ENCODE measurements at places on chromosomes 5 and 9. TPM values are rescaled to one million over a fixed set of nuclear protein-coding genes. Genes with fewer than 3 reads are reported as not detected.

GGTA1 gene
- 0.13 TPM for total RNA-seq

- no peak for DNase-seq
- no peak overlapping the region for H3K27ac ChIP-seq
- no peaks in the 10 kb centered on the region for H3K27me3 ChIP-seq
- no peak overlapping the region for H3K4me3 ChIP-seq
- no peaks in the 10 kb centered on the region for H3K36me3 ChIP-seq
Observed at GRCh38 chr9:70597886-70598285, 183.4 kb upstream of the KLF9 start.

- no peaks in the 10 kb centered on the region for H3K4me1 ChIP-seq
- no peak overlapping the region for H3K27ac ChIP-seq
- no peaks in the 10 kb centered on the region for H3K27me3 ChIP-seq
- DNase-seq, result no peak
Observed at GRCh38 chr9:22416692-22417060, 29.9 kb upstream of the DMRTA1 start.

DNA sequence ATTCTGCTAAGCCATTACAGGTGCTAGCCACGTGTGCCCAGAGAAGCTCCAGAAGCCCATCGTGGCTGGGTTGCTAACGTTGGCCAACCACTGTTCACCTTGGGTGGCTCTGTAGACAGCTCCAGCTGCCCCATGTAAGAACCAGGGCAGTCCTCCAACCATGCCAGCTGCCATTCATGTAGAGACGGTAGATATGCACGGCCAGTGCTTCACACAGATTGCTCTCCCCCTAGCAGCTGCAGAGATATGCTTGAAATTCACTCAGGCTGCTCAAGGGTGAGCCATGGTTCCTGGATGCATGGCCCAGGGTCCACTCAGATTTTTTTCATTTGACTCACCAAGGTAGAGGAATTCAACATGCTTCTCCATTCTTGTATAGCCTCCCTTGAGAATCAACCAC lies 31.0 kb downstream of the GADD45G start:
- no peaks in the 10 kb centered on the region for H3K4me1 ChIP-seq
- H3K36me3 ChIP-seq, result no peaks in the 10 kb centered on the region

- no peak overlapping the region for H3K27ac ChIP-seq
- H3K27me3 ChIP-seq, result peaks cover 12% of the 10 kb centered on the region
- no peaks in the 10 kb centered on the region for H3K36me3 ChIP-seq
- H3K4me3 ChIP-seq, result no peak overlapping the region
- DNase-seq, result no peak
Observed at GRCh38 chr9:132408521-132408920, 1.5 kb upstream of the CFAP77 start.

- DNase-seq, result peak; percentile 7
- H3K36me3 ChIP-seq, result no peaks in the 10 kb centered on the region
- no peak overlapping the region for H3K27ac ChIP-seq
- no peaks in the 10 kb centered on the region for H3K4me1 ChIP-seq
Observed at GRCh38 chr5:153429761-153430380, 60.6 kb upstream of the GRIA1 start.

- H3K4me3 ChIP-seq, result peak overlapping the region; percentile 53
- H3K27ac ChIP-seq, result no peak overlapping the region
- peaks cover 5% of the 10 kb centered on the region for H3K4me1 ChIP-seq
- peaks cover 7% of the 10 kb centered on the region for H3K27me3 ChIP-seq
- H3K36me3 ChIP-seq, result no peaks in the 10 kb centered on the region
- DNase-seq, result no peak
Observed at GRCh38 chr5:59038798-59039295, 456.0 kb downstream of the RAB3C start.

- H3K36me3 ChIP-seq, result no peaks in the 10 kb centered on the region
- H3K27me3 ChIP-seq, result no peaks in the 10 kb centered on the region
- no peak for DNase-seq
- no peak overlapping the region for H3K27ac ChIP-seq
- H3K4me3 ChIP-seq, result no peak overlapping the region
Observed at GRCh38 chr9:29285818-29286217, 1712.5 kb upstream of the C9orf72 start.

DNA sequence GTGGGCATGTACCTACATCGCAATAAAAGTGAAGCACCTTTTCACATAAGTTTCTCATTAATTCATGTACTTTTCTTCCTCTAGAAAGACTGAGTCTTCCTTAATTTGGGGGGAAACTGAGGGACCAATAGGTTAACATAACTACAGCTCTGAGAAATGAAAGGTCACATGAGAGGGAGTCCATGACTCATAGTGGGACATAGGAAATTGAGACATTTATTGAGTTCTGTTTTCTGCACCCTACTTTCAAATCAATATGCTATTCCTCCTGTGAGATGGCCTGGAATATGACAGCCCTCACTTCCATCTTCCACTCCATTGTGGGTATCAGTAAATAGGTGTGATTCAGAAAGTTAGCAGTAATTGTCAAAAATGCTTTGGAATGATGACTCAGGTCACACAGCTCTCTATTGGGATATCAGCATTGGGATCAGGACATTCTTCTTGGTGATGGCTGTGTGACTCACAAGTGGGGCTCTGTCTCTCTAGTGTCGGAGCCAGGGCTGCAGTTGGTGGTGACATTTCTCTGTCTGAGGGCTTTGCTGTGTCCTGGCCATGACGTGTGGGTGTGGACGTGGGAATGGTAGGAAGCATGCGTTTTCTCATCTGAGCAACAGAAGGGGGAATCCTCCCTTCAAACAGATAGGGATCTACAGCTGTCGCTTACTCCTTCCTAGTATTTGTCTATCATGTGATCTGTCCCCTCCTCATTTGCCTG lies 125.0 kb downstream of the TRIO start:
- no peak overlapping the region for H3K27ac ChIP-seq
- H3K36me3 ChIP-seq, result peaks cover 2% of the 10 kb centered on the region
- no peaks in the 10 kb centered on the region for H3K27me3 ChIP-seq

DNA sequence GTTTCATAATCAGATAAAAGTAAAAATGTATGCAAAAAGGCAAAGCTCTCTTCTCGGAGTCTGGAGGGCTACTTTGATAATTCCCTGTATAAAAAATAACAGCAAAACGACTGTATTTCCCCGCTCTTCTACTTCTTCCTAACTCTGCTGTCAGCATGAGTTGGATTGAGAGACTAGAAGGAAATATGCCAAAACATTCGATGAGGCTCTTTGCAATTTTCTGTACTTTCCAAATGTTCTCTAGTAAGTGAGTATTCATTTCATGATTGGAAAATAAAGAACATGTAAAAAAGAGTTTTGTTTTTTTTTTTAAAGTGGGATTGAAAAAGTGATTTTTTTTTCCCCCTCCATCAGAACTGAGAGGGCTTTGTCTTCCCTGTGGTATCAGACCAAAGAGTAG lies 677.5 kb downstream of the ACTL7B start:
- no peak for DNase-seq
- H3K4me1 ChIP-seq, result no peaks in the 10 kb centered on the region
- no peaks in the 10 kb centered on the region for H3K27me3 ChIP-seq
- no peak overlapping the region for H3K4me3 ChIP-seq

GABRA1 gene
- not detected for total RNA-seq

- no peak overlapping the region for H3K27ac ChIP-seq
- no peak for DNase-seq
- H3K4me3 ChIP-seq, result no peak overlapping the region
- no peaks in the 10 kb centered on the region for H3K27me3 ChIP-seq
- H3K36me3 ChIP-seq, result no peaks in the 10 kb centered on the region
- no peaks in the 10 kb centered on the region for H3K4me1 ChIP-seq
Observed at GRCh38 chr5:175681968-175682340, 24.1 kb downstream of the HRH2 start.

- no peak for DNase-seq
- no peaks in the 10 kb centered on the region for H3K27me3 ChIP-seq
- H3K4me3 ChIP-seq, result no peak overlapping the region
- peaks cover 9% of the 10 kb centered on the region for H3K4me1 ChIP-seq
- H3K36me3 ChIP-seq, result no peaks in the 10 kb centered on the region
Observed at GRCh38 chr5:123436201-123436600, 13.0 kb upstream of the CEP120 start.

DNA sequence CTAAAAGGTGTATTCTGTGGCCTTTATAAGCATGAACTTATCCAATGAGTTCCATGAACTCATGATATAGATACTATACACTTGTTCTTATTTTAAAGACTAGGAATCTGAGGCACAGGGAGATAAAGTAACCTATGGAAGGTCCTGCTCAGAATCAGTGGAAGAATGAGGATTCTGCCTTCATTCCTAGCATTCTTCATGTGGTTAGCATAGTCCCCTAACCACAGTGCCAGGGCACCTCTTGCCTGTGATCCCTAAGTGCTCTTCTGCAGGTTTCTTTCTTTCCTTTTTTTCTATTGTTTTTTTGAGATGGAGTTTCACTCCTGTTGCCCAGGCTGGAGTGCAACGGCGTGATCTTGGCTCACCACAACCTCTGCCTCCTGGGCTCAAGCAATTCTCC lies 174.1 kb downstream of the C9orf152 start:
- H3K4me3 ChIP-seq, result no peak overlapping the region
- no peaks in the 10 kb centered on the region for H3K36me3 ChIP-seq
- no peaks in the 10 kb centered on the region for H3K27me3 ChIP-seq
- no peaks in the 10 kb centered on the region for H3K4me1 ChIP-seq
- no peak overlapping the region for H3K27ac ChIP-seq
- DNase-seq, result no peak

DNA sequence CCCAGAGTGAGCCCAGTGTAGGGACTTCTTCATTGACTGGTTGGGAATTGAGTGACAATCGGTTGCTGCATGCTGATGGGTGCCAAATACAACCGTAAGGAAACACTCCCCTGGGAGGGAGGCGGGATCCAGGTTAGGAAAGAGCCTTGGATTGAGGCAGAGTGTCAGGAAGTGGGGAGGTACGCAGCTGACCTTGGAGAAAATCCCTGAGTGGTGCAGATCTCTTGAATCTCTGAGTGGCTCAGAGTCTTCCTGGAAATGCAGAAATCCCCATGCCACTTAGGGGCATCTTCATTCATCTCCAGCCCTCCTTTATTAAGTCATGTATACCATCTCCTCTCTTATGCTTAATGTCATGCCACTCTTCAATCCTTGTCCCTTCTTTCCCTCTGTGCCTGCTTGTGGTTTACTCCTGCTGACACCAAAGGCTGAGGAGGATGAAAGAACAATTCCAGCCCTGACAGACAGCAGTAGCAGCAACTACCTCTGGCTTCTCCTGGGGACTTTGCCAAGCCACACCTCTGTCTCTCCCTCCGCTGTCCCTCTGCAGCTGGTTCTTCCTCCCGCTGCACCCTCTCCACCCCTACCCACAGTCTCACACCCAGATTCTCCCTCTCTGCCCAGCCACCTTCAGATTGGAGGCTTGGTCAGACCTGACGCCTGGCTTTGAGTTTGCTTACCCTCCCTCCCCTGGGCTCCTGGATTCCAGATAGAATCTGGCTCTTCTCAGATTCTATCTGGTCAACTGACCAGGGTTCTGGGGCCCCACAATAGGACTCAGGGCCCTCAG lies 14.1 kb upstream of the LCP2 start:
- no peaks in the 10 kb centered on the region for H3K27me3 ChIP-seq
- no peaks in the 10 kb centered on the region for H3K36me3 ChIP-seq
- H3K27ac ChIP-seq, result no peak overlapping the region
- DNase-seq, result no peak
- H3K4me3 ChIP-seq, result no peak overlapping the region
- H3K4me1 ChIP-seq, result peaks cover 11% of the 10 kb centered on the region

CBY3 gene
- not detected for total RNA-seq

GRCh38 chr5:154267516-154267915 lies 77.0 kb downstream of the GALNT10 start:
- H3K27ac ChIP-seq, result no peak overlapping the region
- H3K4me3 ChIP-seq, result no peak overlapping the region
- no peaks in the 10 kb centered on the region for H3K27me3 ChIP-seq
- peaks cover 4% of the 10 kb centered on the region for H3K4me1 ChIP-seq
- no peak for DNase-seq
- H3K36me3 ChIP-seq, result no peaks in the 10 kb centered on the region

Measured in GM12878 (cell line).